Heart right ventricle (tissue), 16 donors: ENCODE measurements at places on chromosomes 6 and 20. TPM values are rescaled to one million over a fixed set of nuclear protein-coding genes. Genes with fewer than 3 reads are reported as not detected.

PTK6 gene
- polyA plus RNA-seq = 0.03 TPM

FKBP5 gene
- polyA plus RNA-seq = 40.5 TPM

COL19A1 gene
- 0.26 TPM for polyA plus RNA-seq

SLC22A1 gene
- not detected for polyA plus RNA-seq

- no peak for DNase-seq
Measured at GRCh38 chr6:150169609-150170008, 26.8 kb downstream of the PPP1R14C start.

GRCh38 chr6:13428583-13429405, 58.6 kb downstream of the GFOD1 start:
- no peak for DNase-seq

DNA sequence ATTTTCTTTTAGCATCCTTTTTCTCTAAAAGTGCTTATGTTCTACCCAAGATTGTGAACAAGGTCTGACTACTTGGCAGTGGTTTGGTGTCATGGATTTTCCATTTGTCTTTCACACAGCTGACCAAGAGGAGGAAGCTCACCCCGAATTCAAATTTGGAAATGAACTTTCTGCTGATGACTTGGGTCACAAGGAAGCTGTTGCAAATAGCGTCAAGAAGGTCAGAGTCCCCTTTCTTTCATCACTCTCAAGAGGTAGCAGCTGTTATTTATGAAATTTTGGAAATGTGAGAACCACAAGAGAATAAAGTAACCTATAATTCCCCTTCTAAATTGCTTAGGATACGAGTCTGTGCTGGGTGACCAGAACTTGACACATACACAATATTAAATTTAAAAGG, 113.0 kb upstream of the LAMP5 start:
- DNase-seq = no peak

DNA sequence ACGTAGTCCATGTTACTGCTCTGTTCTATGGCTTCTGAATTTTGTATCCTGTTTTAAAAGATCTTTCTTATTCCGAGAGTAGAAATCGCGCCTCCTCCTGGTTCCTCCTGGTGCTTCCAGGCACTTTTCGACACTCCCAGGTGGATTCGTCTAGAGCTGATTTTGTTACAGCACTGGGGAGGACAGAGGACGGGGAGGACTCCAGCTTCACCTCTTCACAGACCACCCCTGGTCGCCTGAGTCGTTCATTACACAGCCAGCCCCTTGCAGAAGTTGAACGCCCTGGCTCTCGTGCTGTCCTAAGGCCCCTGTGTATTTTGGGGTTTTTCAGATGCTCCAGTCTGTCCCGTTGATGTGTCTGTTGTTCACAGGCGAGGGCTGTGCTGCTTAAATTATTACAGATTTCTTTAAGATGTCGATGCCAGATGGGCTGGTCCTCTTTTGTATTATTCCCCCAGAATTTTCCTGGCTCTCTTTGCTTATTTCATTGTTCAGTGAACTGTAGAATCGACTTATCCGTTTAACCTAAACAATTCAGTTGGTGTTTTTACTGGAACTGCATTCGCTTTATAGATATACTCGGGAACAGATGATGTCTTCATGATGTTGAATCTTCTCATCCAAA, 30.5 kb downstream of the COL20A1 start:
- DNase-seq = no peak
